ENCODE measurements at places on chromosomes 12 and 14.

DNA sequence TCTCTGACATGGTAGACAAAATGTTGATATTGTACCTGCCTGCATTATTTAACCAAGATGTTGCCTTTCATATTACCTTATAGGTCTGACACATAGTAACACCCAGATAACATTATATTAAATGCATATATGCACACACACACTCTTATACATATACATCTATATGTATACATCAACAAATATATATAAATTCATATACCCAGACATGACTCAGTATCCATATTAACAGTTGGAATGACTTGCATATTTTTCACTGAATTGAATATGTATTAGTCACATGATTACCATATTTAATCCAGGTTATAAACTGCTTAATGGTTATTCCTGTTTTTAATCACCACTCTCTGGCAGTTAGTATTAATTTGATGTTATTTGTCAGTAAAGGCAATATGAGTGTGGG is 85.2 kb downstream of the PAX9 start:
- DNase-seq, result no peak

DNA sequence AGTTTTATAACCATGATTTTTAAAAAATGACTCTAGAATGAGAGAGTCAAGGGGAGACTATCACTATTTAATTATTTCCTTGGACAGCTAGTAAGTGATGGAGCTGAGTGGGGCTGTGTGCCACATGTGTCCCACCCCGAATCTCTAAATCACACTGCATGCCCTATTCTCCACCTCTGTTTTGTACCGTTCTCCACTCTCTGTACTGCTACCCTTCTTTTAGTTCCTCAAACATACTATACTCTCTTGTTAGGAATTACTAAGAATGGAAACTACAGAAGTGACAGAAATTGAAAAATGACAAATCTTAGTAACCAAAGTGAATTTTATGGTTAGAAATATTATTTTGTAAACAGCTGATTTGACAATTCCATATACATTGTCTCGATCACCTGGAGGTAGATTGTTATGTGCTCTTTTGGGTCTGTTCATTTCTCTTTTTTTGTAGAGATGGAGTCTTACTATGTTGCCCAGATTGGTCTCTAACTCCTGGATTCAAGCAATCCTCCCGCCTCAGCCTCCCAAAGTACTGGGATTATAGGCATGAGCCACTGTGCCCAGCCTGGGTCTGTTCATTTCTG is 35.9 kb downstream of the SLC11A2 start:
- DNase-seq, result no peak

- peak; percentile 89 for DNase-seq
These were observed at the start of gene GOLGA3 for GRCh38 chr12:132828706-132829534. GOLGA3 (minus strand) TSS chr12:132828869; CDS start chr12:132822128, 6,741 bp downstream.

DNA sequence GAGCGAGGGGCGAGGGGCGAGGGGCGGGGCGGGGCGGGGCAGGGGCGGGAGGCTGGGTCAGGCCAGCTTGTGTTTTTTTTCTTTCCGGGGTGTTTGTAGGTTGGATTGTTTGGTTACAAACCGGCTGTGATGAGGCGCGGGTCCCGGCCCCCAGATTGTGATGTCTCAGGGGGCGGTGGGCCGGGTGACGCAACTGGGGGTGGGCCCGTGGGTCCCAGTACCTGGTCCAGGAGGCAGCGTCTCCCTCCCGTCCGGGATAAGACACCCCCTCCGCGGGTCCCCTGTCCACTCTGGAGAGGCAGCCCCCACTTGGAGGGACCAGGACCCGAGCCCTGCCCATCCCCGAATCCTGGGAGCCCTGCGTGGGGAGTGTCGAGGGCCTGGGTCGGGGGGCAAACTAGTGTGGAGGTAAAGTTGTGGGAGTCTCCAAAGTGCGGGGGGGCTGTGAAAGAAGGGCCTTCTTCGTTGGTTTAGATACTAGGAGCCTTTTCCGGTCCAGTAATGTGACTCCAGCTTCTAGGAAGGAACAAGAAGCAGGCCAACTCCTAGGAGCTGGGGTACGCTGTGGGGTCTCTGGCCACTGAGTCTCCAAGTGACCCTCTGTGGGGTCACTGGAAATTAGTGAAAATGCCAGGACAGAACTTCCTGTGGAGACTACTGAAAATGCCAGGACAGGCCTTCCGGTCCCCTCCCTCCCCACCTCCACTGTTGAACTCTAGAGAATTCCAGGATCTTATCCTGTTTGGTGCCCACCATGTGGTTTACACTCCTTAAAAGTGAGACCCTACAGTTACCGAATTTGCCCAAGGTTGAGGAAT is 579 bp upstream of the CLMN start:
- no peak for DNase-seq

GRCh38 chr12:116502989-116503496 is 56.1 kb upstream of the MAP1LC3B2 start:
- no peak for DNase-seq

GRCh38 chr12:4322726-4323125 is 1.7 kb downstream of the TIGAR start:
- no peak for DNase-seq

DNA sequence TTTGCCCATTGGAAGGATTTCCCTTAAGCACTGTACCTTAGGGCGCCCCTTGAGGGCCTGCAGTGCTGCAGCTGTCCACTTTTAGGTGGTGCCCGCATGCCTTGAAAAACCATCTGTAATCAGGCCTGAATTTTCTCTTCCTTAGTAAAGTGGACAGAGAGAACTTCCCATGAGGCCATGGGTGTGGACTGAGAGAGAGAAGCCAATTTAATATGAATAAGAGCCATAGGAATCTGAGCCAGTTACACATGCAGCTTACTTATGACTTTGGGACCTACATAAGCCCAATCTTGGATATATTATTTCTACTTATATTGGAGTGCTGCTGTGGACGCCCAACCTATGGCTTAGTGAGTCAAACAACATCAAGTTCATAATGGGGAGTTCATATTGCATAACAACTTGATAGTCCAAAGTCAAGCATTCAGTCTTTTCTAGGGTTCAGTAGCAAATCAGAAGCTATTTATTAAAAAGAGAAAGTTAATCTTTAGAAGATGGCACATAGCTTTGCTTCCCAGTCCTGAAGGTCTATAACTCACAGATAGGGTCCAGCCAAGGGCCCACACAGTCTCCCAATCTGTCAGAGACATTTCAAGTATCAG is 11.1 kb upstream of the ETV6 start:
- DNase-seq, result no peak

DNA sequence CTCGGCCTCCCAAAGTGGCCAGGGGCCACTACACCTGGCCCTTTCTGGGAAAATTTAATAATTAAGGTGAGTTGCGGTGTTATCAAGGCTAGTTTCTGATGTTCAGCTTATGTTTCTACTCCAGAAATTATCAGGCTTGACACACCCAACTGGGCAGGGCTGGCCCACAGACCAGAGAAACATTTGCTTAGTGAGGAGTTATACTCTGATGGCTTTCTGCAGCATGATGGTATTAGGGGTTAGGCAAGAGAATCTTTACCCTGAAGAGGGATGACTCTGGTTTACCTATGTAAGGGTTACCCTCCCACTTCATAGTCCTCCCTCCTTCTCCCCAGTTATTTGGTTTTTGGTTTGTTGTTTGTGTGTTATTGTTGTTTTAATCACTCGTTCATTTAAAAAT is 24.5 kb upstream of the HECTD1 start:
- DNase-seq, result no peak

GRCh38 chr12:132224484-132224883 is 80.2 kb downstream of the NOC4L start:
- no peak for DNase-seq

DNA sequence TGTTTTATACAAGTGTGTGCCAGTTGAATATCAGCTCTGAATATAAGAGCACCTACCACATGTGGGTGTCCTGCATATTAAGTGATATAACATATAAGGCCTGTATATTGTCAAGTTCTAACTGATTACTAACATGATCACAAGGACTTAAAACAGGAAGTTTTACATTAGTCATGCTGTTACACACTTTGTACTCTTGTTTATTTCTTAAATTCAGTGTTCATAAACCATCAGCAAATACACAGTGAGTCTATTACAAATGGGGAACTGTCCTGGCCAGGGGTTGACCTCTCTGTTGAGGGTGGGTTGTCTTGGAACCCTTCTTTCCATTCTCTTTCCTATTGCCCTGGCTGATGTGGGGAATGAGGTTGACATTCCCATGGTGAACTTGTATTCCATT is 19.1 kb downstream of the HELB start:
- DNase-seq, result no peak

DNA sequence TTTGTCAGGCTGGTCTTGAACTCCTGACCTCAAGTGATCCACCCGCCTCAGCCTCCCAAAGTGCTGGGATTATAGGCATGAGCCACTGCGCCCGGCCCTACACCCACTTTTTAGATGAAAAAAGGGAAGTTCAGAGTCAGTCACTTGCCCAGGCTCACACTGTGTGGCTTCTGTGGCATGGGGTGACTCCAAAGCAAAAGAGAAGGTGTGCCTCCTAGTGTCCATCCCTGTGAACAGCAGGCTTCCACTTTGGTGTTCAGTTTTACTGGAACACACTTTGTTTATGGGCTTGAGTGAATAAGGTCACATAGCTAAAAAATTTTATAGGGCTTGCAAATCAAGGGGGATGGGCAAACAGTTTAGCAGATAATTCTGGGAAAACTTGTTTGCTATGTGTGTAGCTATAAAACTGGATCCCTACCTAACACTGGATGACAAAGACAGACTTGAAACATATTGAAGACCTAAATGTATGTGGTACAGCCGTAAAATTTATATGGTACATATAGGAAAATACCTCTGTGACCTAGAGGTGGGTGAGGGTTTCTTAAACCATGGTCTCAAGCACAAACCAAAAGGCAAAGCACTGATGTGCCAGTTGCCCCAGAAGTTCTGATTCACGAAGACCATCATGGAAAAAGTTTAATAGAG is 54.9 kb downstream of the EID3 start:
- no peak for DNase-seq

DNA sequence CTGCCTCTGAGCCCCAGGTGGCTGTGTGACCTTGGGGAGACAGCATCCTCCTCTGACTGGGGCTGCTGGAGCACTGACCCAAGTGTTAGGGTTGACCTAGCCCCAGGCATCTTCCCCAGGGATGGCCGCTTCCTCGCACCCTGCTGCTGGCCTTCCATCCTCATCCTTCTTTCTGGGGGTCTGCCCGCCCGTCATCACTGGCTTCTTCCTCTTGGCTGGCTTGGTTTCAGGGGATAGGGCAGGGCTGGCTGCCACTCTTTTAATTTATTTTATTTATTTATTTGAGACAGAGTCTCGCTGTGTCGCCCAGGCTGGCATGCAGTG is 3.5 kb downstream of the TEDC1 start:
- no peak for DNase-seq

DNA sequence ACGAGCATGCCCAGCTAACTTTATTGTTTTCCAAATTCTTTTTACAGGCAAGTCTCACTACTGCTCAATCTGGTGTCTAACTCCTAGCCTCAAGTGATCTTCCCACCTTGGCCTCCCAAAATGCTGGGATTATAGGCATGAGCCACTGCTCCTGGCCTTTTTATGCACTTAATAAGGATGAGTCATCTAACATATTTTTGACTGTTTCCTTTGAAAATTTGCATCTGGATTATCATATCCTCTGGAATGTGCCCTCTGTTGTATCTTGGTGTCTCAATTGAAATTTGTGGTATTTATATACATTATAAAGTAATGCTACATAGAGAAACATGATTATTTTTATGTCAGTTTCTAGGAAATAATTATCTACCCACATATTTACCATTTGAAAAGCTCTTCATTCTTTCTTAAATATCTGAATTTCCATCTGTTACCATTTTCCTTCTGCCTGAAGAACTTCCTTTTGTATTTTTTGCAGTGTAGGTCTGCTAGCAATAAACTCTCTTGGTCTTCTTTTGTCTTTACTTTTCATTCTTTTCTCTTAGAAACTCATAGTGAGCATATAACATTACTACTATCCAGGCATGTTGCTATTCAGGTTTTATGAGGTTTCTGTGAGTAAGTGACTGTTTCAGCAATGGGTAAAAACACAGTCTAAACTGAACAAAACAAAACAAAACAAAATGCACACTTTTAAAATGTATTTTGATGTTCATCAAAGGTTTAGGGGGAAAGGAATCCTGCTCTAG is 52.8 kb upstream of the CNOT2 start:
- DNase-seq, result peak; percentile 70

- DNase-seq, result no peak
These were observed 3.4 kb downstream of the CHST11 start for GRCh38 chr12:104460041-104460719.

DNA sequence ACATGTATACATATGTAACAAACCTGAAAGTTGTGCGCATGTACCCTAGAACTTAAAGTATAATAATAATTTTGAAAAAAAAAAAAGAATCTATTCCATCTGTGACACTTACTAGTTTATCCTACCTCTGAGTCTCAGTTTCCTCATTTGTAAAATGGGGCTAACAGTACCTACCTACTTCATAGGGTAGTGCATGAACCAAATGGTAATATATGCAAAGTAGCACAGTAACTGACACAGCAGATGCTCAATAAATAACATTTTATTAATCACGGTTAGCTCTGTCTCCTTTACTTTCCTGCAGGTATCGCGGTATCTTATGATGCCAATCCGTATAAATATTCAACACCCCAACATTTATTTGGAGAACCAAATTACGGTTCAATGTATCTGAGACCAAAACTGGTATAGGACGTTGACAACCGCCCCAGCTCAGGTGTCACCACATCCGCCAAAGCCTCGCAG is 703 bp downstream of the TMED10 start:
- no peak for DNase-seq

DNA sequence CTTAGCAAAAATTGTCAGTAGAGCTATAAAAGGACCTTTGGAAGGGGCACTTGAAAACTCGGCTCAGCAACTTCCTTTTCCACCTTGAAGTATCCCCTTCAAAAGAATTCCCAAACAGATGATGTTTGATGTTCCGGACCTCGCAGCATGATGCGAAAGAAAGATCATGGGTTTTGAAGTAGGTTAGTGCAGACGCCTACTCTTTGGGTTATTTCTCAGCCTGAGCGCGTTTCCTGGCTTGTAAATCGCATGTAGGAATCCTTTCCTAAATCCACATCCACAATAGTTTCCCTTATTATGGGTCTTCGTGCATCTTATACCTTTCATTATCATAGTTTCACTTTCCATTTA is 584 bp upstream of the NEDD1 start:
- DNase-seq, result no peak

- DNase-seq, result no peak
These were observed 89.8 kb downstream of the FAR2 start for GRCh38 chr12:29238822-29239291.

GRCh38 chr12:130484221-130484620 is 146.5 kb downstream of the PIWIL1 start:
- no peak for DNase-seq

- peak; percentile 46 for DNase-seq
These were observed 169.9 kb downstream of the DYRK2 start for GRCh38 chr12:67818459-67818903.

GRCh38 chr14:96690713-96691383 is 106.3 kb upstream of the VRK1 start:
- no peak for DNase-seq

GRCh38 chr12:74415633-74416032 is 122.0 kb upstream of the ATXN7L3B start:
- DNase-seq, result no peak

GRCh38 chr12:114671066-114671442 is 12.9 kb downstream of the TBX3 start:
- no peak for DNase-seq

GRCh38 chr12:12718853-12719252 is 1.7 kb downstream of the CDKN1B start:
- DNase-seq, result no peak
